ENCODE measurements at places on chromosomes 7 and 10. TPM values are rescaled to one million over a fixed set of nuclear protein-coding genes. Genes with fewer than 3 reads are reported as not detected.

GRCh38 chr10:101310529-101311184 is 43.3 kb upstream of the BTRC start:
- DNase-seq: no peak

- DNase-seq: no peak
These were observed 427.4 kb downstream of the SH2D4B start for GRCh38 chr10:80964955-80965614.

DNA sequence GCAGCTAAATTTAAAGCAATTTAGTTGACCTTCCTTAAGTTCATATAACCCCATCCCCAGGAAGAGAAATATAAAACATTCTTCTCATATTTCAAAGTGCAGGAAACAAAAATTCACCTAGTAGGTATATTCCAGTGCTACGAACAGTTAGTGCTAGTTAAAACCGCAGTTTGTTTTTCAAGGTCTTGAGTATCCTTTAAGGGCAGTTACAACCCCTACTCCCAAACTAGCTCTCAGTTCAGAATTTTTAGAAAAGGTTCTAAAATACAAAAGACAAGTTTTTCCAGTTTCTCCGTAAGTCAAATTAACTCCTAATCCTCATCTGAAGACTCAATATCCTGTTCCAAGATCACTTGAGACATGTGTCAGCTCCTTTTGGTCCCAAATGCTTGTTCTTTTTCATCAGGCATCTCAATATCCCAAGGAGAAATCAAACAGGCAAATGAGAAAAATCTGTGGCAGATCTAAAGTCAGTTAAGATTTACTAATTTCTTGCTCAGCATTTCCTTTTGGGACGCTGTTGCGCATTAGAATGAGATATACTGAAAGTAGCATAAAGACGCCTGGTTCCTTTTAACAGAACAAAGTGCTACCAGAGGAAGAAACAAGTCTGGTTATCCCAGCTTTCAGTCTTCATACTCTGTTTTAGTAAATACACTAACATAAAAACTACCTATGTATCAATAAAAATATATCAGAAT is 51.8 kb downstream of the ARHGAP12 start:
- no peak for DNase-seq

DNA sequence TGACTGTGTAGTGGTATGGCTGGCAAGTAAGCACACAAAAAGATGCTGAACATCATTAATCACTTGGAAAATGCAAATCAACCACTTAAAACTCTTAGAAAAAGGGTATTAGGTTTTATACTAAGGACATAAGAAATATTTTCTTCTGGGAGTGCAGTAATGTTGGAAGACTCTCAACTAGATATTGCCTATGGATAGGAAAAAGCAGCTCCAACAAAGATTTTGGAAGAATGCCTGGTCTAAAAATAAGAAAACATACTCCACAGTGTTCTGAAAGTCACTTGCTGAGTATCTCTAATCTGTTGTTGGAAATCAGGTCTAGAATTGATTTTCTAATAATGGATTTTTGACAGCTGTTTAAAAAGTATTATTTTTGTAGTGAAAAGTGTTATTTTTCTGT is 50.8 kb upstream of the PHYHIPL start:
- no peak for DNase-seq

GRCh38 chr7:20539201-20539600 is 76.3 kb upstream of the ABCB5 start:
- no peak for DNase-seq

The TACC2 gene
- 50.1 TPM for polyA plus RNA-seq

The CALHM1 gene
- polyA plus RNA-seq: 0.06 TPM

The SPDYE9 gene
- polyA plus RNA-seq: 0.20 TPM

Data from renal cortex interstitium (tissue), 15 donors.